ENCODE measurements at places on chromosomes 6 and 20.

DNA sequence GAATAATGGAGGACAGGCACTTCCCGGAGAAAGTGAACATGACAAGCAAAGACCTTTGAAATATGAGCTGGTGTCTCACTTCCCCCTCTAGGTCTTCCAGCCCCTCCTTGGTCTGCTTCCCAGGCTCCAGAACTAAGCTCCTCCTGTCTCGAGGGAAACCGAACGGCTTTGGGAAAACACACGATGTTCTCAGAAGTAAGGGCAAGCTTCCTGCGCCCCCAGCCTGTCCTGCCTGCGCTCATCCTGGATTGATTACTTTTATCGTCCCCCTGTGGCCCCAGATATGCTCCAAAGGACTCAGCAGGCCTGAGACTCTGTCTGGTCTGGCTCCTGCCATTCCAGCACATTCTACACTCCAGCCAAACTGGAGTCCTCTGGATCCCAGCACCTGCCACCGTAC is 83.4 kb downstream of the ZNF217 start:
- DNase-seq: no peak

DNA sequence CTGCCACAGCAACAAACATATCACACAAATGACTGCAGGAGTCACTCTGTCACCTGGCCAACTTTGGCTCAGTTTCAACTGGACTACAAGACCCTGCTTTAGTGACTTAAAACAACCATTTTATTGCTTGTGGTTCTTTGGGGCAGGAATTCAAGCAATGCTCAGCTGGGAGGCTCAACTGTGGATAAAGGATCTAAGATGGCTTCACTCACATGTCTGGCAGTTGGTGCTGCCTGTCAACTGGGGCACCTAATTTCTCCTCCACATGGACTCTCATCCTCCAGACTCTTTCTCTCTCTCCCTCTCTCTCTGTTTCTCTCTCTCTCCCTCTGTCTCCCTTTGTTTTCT is 2.8 kb upstream of the EPB41L2 start:
- no peak for DNase-seq

DNA sequence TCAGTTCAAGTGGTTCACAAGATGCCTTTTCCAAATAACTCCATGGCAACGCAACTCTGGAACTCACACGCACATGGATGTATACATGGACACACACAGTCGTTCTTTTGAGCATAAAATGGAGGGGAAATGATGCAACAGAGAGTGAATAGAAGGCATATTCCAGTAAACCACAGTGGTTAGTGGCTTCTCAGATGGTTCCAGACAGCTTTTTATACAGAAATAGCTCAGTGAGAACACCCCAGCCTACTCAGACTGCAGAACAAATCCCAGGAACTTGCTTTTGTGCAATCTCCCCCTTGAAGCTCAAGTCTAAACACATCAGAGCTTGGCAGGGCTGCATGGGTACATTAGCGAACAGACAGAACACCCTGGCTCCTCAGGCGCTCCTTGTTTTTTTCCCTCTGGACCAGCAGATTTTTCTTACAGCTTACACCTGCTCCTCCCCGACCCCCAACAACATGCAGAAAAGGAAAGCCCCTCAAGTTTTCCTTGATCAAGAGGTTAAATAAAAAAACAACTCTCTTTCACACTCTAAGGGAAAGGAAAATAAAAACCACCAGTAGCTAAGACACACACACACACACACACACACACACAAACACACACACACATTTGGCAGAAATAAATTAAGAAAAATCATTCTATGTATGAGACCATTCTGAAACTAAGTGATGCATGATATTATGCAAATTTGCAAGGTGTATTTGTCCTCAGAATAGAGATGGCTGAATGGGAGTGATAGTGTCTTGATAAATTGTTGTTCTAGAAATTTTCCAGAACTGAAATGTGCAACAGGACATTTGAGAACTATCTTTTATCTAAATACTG is 51.2 kb upstream of the RANBP9 start:
- no peak for DNase-seq

GRCh38 chr20:11207749-11208502 is 534.1 kb upstream of the JAG1 start:
- DNase-seq: no peak

DNA sequence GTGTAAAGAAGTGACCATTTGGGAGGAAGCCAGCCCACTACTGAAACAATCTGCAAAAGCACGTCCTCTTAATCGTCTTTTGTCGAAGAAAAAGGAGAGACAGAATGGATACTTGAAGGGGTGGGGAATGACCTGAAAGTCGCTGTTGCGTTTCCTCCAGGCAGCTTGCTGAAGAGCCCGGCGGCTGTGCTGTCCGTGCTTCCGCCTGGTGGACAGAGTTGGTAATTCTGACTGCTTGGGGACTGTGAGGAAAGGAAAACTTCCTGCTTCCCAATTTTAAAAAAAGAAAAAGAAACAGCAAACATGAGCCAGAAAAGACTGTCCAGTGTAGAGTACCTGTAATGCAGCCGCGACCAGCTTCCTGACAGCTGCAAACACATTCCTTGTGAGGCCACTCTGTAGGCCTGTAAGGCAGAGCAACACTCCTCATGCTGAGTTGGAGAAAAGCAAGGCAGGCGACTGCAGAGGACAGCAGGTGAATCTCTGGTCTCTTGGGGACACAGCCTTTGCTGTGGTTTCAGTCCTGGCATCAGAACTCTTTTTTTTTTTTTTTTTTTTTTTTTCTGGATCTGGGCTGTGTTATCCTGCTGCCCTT is 251.1 kb upstream of the TBX18 start:
- peak; percentile 28 for DNase-seq

- peak; percentile 51 for DNase-seq
Measured at GRCh38 chr6:7108964-7109836, 1.4 kb downstream of the RREB1 start.

- DNase-seq: no peak
Measured at GRCh38 chr20:20295621-20296498, 72.0 kb upstream of the INSM1 start.

DNA sequence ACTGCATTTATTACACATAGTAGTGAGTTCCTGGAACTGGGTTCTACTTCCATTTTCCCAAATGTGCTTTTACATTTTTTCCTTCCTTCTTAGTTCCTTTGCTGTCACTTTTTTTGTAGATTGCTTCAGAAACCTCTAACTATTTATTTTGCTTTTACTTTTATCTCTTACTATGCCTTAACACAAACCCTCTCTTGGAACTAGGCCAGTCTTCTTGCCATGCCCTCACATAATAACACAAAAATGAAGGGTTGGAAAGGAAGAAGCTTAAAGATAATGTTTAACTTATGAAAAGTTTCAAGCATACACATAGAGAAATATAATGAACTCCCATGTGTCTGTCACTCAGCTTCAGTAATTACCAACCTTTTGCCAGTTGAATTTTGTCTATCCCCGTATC is 27.1 kb downstream of the TOP1 start:
- DNase-seq: no peak

DNA sequence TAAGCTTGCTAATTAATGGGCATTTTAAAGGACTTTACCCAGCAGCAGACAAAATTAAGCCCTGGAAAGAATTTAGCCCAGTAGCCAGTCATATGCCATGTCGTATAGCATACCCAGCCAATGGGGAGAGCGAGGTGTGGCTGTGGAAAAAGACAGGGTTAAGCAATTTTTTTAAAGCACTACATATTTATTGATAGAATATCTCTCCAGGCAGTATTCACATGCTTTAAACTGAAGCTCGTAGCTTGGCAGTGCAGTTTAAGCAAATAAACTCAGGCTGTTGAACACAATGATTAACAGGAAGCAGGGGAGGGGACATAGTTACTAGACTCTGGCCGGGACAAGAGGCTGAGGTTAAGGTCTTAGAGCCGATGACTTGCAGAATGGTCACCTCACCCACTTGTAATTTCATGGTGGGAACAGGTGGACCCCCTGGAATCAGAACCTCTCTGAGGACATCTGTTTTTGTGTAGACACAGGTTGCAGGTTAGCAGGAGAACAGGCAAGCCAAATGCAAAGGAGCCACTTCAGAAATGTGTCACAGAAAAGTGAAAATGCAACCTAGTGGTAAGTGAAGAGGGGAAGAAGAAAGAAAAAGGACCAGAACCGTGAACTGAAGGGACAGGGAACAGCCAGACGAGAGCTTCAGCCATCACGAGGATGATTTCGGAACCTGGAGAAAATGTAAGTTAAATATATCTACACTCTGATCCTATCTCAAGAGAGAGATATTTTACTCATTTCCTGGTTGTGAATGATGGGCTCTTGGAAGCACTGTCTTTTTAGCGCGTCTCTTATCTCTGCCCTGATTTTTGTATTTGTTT is 7.2 kb downstream of the GCNT2 start:
- no peak for DNase-seq

DNA sequence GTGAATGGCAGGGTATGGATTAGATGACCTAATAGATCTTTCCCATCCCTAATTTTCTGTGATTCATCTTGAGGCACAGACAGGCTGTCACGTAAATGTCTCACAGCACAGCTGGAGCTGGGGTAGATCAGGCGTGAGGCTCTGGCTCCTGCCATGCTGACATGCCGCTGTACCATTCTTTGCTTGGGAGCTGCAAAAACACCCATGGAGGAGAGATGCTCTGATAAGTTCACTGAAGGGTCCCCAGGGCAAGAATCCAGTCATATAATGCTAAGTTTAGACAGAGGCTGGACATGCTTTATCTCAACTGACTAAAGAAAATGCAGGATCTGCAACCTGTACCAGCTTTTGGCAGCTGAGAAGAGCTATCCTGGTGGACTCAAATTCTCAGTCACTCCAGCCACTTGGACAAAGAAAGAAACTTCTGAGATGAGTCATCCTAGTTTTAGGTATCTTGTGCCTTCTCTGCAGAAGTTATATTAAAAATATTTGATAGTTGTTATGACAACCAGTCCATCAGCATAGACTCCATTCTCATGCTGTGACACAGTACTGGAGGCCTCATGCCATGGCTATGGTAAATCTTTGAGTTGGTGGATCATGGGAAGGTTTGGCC is 185.1 kb upstream of the RAB32 start:
- DNase-seq: no peak

GRCh38 chr20:3515379-3516170 is 44.8 kb downstream of the ATRN start:
- no peak for DNase-seq

- no peak for DNase-seq
Measured at GRCh38 chr20:59042151-59042795, at the start of gene PRELID3B. PRELID3B (minus strand) TSS chr20:59042786; CDS start chr20:59042730, 56 bp downstream.

- DNase-seq: no peak
Measured at GRCh38 chr20:49285233-49285668, 7.4 kb upstream of the ZNFX1 start.

- no peak for DNase-seq
Measured at GRCh38 chr6:148591656-148592055, 155.2 kb upstream of the UST start.

DNA sequence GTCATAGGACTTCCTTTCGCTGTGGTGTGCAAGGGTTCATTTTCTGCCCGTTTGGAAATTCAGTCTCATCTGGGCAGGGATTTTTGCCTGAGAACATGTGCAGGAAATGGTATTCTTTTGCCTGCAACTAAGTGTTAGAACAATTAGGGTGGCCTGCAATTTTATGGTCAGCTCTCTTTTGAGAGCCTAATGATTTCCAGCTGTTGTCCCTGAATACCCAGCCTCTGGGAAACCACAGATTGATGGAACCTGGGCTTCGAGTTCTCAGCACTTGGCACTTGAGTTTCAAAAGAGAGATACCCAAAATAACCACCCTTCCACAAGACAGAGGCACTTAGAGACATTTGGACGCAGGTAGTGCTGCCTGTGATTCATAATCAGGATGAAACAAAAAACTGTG is 217.2 kb upstream of the FOXA2 start:
- DNase-seq: no peak

- DNase-seq: no peak
Measured at GRCh38 chr6:90274451-90275030, 22.1 kb downstream of the BACH2 start.

- DNase-seq: no peak
Measured at GRCh38 chr20:19880256-19881079, 122.4 kb downstream of the RIN2 start.

- no peak for DNase-seq
Measured at GRCh38 chr6:15462717-15463525, 199.9 kb downstream of the DTNBP1 start.

DNA sequence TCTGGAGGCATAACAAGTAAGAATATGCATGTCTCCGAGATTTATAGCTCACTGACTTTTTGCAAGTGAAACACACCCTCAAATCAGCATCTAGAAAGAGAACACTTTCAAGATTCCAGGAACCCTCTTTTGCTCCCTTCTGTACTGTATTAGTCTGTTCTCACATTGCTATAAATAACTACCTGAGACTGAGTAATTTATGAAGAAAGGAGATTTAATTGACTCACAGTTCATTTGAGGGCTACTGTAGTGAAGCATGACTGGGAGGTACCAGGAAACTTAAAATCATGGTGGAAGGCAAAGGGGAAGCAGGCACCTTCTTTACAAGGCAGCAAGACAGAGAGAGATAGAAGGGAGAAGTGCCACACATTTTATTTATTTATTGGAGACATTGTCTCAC is 269.9 kb downstream of the UTRN start:
- no peak for DNase-seq

- DNase-seq: no peak
Measured at GRCh38 chr6:118335325-118335816, 212.7 kb upstream of the PLN start.

GRCh38 chr6:110064744-110065524 is 86.8 kb downstream of the GPR6 start:
- DNase-seq: no peak

GRCh38 chr6:111278731-111279130 is 191.4 kb downstream of the SLC16A10 start:
- DNase-seq: no peak

DNA sequence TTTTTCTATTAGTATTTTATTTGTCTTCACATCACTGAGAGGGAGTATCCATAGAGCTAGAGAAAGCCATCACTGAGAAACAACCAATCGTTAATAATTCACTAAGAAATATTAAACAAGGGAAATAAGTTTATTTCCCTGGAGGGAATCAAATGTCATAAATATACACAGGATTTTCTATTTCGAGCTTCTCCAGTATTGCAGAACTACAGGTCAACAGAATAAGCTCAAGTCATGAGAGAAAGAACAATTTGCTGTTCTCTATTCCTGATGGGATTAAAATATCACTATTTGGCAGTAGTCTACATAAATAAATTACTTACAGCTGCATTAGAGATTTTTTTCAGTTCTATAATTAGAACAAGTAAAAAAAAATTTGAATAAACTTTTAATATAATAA is 2.2 kb upstream of the FAM162B start:
- no peak for DNase-seq

DNA sequence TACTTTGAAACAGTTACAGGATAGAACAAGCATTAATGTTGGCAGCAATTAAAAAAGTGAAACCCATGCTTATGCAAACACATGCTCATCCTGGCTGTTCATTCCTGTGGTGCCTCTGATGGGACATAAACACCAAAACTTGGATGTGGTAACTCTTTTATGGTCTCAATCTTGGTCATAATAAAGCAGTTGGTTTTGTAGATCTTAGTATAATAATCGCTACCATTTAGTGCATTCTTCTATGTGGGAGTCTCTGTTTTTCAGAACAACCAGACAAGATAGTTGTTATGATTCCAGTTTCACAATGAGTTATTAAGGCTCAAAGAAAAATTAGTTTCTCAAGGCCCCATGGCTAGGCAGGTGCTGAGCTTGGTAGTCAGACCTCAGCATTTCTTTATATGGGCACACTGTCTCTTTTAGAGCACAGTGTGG is 184.0 kb downstream of the UTRN start:
- DNase-seq: no peak

- DNase-seq: peak; percentile 64
Measured at GRCh38 chr20:62366370-62367135, 559 bp downstream of the LAMA5 start.

GRCh38 chr20:14561741-14562221 is 224.4 kb upstream of the FLRT3 start:
- DNase-seq: no peak

- no peak for DNase-seq
Measured at GRCh38 chr20:36572701-36573102, 695 bp upstream of the TGIF2 start.
